Bladder microvascular endothelial cell (primary cell): ENCODE measurements at places on chromosomes 13 and 19. TPM values are rescaled to one million over a fixed set of nuclear protein-coding genes. Genes with fewer than 3 reads are reported as not detected.

RETN gene
- total RNA-seq: not detected in 2 replicates

CHMP2A gene
- total RNA-seq: 102 and 110 TPM in 2 replicates

ZSWIM9 gene
- total RNA-seq: 2.1 and 3.7 TPM in 2 replicates

CNMD gene
- total RNA-seq: not detected in 2 replicates

HIF3A gene
- total RNA-seq: 11.0 and 41.9 TPM in 2 replicates

COX6B2 gene
- total RNA-seq: not detected in 2 replicates

FAM124A gene
- 4.9 and 6.8 TPM in 2 replicates for total RNA-seq

SCEL gene
- total RNA-seq: not detected in 2 replicates

SLC6A16 gene
- total RNA-seq: under 0.01 and 0.63 TPM in 2 replicates

ZNF285 gene
- 1.1 and 7.4 TPM in 2 replicates for total RNA-seq

ERICH6B gene
- total RNA-seq: not detected in 2 replicates

FXYD7 gene
- not detected in 2 replicates for total RNA-seq

MAMSTR gene
- 0.16 and 0.25 TPM in 2 replicates for total RNA-seq

NCAN gene
- not detected in 2 replicates for total RNA-seq

SLC25A41 gene
- 0.06 TPM in 1 of 2 replicates, not detected in the other for total RNA-seq

FCHO1 gene
- 0.31 and 1.1 TPM in 2 replicates for total RNA-seq

BCL3 gene
- total RNA-seq: 4.0 and 6.7 TPM in 2 replicates

CEACAM3 gene
- not detected in 2 replicates for total RNA-seq
